ENCODE measurements at places on chromosomes 1 and 21.

GRCh38 chr1:17155257-17155920 is 36.1 kb upstream of the PADI2 start:
- no peak for DNase-seq

DNA sequence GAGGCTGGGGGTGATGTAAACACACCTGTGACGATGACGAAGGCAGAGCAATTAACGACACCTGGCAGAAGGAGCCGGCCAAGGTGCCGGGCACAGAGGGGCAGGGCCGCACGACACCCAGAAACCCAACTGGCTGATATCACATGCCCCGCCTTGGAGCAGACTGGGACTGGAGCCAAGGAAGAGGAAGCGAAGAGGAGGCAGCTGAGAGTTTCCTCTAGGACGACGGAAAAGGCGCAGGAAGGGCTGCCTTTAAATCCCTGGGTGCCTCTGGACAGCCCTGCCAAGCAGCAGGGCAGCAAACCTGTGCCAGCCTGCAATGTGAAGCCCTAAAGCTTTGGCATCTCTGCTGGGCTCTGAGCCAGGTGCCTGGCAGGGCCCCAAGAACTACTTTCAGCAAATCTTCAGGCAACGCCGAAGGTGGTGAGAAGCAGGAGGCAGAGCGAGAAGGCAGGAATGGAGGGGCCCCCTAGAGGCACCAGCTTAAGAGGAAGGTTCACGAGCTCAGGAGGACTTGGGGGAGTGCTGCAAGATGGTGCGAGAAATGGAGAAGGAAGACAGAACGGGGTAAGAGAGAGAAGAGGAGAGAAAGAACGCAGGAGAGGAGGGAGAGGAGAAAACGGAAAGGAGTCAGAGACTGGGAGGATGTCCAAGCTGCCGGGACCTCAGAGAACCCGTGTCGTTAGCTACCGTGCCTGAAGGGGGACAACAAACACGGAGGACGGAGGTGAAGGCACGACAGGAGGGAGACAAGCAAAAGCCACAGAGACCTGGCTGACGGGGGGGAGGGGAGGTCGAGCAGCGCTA is 25.3 kb upstream of the PEF1 start:
- peak; percentile 77 for DNase-seq

DNA sequence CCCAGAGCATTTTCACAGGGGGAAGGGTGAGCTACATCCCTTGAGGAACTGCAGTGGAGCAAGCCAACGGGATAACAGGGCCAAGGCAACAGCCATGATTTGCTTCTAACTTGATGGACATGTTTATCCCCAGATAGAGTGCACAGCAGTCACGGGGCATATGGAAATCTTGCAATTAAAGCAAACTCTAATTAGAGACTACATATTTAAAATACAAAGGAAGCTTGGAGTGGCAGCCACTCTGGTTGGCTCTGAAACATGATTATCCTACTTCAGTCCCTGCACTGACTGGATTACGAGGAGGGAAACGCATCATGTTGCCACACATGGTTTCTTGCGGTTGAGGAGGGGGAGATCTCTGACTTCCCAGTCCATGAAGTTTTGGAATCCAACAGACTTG is 60.8 kb downstream of the BEND5 start:
- no peak for DNase-seq

DNA sequence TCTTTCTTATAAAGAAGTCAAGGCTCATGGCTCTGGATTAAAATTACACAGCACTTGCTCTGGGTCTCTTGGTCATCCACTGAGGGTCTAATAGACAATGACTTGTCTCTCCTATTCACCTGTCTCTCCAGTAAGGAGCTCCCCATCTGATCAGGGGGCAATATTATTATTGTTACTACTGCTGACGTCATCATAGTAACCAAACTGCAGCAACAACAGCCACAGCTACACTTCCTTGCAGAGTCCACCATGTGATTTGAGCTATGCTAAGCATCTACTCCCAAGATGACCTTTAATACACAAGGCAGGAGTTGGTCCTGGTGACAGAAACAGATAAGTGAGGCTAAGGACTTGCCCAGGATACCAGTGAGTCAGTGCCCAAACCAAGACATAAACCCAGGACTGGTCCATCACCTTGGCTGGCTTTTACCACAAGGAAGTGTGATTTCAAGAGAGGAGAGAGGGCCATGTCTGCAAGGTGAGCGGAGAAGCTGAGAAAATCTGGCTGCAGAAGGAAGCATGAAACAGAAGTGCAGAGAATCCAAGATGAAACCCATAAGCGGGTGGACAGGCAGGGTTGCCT is 602.5 kb downstream of the PTPRU start:
- no peak for DNase-seq

DNA sequence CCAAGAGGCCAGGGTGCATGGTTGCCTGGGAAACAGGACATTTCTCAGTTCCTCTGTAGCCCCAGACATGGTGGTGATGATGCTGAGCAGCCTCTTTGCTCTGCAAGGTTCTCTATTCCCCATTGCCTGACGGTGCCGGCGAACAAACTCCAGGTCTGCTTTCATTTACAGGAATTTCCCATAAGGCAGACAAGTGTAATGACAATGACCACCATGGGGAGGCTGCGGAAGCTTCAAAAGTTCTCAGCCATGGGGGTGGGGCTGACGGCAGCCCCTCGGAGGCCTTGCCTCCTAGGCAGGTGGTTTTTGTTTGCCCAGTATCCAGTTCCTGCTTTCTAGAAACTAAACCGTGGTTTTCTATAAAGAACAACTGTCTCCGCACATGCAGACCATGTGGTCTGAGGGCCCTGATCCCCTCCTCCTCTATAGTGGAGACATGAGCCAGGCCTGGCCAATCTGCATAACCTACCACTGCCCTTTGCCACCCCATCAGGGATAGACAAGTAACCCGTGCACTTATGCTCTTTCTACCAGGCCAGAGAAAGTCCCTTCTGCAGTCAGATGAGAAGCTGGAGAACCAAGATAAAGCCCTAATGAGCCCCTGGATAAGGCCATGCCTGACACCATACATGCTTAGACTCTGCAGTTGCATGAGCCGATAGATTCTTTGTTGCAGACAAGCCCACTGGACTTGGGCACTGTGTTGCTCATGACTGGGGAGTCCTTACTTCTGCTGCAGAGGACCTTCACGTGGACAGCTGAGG is 54.1 kb downstream of the LDLRAD2 start:
- no peak for DNase-seq

DNA sequence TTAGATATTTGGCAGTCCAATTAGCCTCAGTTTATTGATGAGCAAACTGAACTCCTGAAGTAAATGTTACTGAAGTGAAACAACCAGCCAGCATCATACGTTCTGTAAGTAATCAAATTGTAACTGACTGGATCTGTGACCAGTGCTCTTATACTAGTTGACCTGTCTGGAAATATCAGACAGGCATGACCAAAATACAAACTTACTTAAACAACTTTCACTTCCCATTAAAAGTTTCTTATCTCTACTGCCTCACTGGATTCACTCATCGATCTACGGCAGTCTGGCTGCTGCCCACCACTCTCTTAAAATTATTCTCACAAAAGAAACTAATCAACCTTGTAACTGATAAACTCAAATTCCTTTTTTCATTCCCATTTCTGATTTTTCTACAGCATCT is 56.4 kb downstream of the WDR3 start:
- no peak for DNase-seq

GRCh38 chr1:116726872-116727820 is 27.1 kb upstream of the CD2 start:
- DNase-seq, result no peak

DNA sequence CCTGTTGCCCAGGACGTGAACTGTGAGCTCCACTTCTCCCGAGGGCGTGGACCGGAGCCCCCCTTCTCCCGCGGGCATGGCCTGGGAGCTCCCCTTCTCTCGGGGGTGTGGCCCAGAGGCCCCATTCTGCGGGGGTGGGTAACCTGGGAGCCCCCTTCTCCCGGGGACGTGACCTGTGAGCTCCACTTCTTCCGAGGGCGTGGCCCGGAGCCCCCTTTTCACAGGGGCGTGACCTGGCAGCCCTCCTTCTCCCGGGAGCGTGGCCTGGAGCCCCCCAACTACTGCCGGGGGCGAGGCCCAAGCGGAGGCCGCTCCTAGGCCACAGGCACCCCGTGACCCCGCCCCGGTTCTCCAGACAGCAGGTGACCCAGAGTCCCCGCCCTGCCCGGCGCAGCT is 320 bp downstream of the C1orf174 start:
- DNase-seq, result no peak

DNA sequence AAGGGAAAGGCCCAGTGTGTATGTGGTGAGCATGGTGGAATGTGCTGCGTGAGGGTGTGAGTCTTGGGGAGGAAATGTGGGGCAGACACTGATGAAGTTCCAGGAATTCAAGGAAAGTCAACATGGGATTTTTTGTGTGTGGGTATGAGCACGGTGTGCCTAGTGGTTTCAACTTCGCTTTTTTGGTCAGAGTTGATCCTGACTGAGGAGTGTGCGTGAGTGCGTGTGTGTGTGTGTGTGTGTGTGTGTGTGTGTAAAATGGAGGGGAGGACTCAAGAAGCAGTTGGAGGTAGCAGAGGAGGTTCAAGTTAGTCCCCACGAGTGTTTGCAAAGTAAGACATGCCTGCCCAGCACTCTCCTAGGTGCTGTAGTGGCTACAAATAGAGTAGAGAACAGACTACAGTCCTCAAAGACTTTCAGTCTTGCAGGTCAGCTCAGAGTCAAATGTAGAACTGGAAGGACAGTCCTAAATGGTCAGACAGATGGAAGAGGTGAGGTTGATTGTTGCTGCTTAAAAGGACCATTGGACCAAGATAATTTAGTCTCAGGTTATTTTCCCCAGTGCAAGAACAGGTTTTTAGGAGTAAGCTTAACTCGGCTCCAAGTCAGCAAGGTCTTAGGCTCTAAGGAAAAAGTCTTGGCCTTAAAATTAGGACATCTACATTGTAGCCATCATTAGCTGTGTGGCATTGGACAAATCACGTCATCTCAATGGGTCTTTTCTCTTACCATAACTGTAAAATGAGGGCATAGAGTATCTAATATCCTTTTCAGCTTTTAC is 25.0 kb downstream of the SLAMF1 start:
- DNase-seq, result no peak

DNA sequence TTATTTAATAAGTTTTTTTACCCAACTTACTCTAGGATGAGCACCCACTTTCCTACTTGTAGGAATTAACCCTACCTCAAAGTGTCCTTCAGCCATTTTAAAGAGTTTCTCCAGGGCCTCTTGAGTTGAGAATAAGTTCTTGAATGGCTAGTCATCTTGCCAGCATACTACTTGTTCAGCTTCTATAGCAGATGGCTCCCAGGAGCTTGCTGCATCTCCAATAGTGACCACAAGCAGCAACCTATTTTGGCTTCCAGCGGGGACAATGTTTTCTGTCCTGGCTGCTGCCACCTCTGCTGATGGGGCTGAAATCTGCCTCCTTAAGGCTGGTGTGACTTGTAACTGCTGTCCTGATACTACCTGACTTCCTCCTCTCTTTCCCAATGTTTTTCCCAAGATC is 20.8 kb upstream of the PIK3R3 start:
- no peak for DNase-seq
